ENCODE measurements at places on chromosomes 7 and 10.

DNA sequence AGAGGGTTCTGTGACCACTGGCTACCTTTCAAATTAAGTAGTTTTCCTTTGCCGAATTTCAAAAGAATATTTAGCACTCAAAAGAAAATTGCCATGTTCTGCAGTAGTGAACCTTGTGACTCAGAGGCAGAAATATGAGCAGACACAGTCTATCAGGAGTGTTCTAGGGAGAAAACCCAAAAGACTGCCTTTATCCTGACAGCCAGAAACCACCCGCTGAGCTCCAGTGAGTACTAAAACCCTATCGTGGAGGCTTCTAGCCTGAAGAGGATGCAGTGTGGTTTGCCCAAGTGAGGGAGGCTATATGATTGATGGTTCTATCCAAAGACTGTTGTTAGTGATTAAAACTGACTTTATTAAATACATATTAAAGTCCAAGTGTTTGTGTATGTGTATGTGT lies 21.9 kb downstream of the CHRM2 start:
- DNase-seq = no peak

DNA sequence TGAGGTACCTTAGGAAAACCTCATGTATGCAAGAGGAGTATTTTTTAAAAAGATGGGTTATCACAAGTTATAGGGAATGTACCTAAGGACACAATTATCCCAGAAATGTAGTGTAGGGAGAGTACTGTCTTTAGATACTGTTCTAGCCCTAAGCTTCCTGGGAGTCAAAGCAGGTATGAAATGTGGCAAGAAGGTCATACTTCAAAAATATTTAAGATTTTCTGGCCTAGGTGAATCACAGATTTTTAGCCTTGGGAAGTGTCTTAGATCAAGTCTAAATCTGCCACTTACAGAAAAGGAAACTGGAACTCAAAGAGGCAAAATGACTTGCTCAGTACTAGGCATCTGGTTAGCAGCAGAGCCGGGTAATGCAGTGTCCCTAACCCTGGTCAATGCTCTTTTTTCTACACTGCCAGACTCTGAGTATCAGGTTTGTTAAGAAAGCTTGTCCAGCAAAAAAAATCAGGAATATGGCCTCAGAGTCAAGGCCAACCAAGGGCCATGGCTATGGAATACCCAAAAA lies 13.9 kb downstream of the PIK3AP1 start:
- DNase-seq = no peak

GRCh38 chr7:49398236-49398635 lies 375.2 kb upstream of the VWC2 start:
- DNase-seq = no peak

GRCh38 chr7:21281193-21281592 lies 146.7 kb upstream of the SP4 start:
- no peak for DNase-seq

- no peak for DNase-seq
Measured at GRCh38 chr7:46285878-46286277, 364.8 kb upstream of the IGFBP3 start.

GRCh38 chr7:108263425-108263824 lies 133.3 kb upstream of the LAMB4 start:
- no peak for DNase-seq

- DNase-seq = no peak
Measured at GRCh38 chr10:51228714-51229100, 154.4 kb downstream of the PRKG1 start.

GRCh38 chr7:4604456-4604940 lies 77.6 kb upstream of the FOXK1 start:
- DNase-seq = no peak

- no peak for DNase-seq
Measured at GRCh38 chr10:74752371-74753040, 73.9 kb upstream of the KAT6B start.

DNA sequence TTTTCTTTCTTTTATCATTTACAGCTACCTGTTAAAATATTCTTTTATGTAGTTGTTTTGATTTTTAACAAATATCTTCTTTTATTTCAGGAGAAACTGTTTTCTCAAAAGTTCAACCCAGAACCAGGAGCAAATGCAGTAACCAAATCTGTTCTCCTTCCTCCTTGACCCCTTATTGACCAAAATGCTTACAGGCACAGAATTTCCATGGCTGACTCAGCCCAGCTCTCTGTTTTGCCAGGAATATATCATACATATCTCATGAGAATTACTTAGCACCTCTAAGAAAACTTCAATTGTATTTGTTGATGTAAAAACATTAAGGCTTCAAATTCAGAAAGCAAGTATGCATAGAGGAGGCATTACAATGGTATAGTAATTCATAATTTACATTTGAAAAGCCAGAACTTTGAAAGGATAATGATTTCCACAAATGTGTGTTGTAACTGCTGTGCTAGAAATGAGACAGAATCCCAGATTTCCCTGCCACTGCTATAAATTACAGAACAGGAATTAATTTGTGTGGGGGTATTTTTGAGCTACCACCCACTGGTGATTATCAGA lies 2.2 kb downstream of the GSAP start:
- DNase-seq = no peak

GRCh38 chr10:116688241-116688711 lies 54.1 kb downstream of the HSPA12A start:
- no peak for DNase-seq

DNA sequence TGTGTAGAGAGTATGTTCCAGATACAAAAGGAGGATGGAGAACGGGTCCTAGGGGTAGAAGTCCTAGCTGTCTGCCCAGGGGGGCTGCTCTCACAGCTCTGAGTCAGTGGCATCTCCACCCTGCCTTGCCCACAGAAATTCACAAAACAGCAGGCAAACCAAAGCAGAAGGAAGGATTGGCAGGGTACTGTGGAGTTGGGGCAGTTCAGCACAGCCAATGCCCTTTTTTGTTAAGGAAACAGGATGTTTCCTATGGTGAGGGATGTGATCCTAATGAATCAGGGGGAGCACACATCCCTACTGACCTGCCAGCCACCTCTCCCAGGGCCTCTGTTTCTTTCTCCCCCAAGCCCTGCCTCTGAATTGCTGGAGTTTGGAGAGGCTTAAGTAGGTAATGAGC lies 457.6 kb downstream of the PLXNA4 start:
- no peak for DNase-seq

DNA sequence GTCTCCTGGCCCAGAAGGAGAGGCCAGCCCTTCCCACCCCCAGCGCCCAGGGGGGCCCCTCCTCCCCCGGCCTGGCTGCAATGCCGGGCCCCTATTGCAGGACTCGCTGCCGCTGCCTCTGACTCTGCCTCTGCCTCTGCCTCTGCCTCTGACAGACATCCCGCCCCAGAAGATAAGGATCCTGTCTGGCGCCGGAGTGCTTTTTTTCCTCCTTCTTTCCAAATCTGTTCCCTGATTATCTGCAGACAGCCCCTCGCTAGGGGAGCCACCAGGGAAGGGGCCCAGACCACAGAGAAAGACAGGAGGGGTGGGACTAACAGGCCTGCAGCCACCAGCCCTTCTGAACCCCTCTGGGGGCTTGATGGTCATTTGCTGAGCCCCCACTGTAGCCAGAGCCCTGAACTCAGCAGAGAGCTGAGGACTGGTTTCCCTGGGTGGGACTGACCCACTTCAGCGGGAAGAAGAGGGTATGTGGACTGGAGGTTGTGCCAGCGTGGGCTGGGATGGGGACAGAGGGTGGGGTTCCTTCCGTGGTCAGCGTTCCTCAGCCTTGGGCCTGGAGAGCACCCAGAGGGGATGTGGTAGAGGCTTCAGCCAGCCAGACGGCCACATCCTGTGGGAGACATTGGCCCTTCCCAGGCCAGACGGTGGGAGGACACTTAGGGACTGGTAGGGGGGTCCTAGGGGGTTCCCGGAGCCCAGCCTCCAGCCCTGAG lies 22.8 kb downstream of the UNC5B start:
- DNase-seq = no peak

DNA sequence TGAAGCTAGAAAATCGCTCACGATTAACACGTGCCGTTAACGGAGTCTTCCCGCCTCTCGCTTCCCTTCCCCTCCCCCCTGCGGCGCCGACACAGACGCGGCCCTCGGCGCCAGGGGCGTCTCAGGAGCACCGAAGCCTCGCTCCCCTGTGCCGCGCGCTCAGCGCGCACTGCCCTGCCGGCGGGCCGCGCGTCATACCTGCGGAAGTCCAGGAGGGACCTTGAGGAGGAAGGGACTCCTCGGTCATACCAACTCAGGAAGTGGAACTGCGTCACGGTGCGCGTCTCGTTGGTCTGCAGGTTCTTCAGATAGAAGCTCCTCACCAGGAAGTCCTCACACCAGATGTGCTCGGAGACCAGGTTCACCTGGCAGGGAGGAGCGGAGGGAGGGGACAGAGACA lies 239.6 kb downstream of the DNAJB6 start:
- DNase-seq = no peak

- DNase-seq = no peak
Measured at GRCh38 chr7:151768805-151769187, 108.1 kb downstream of the PRKAG2 start.

GRCh38 chr10:348456-348855 lies 213.2 kb downstream of the ZMYND11 start:
- DNase-seq = no peak
